ENCODE measurements at places on chromosomes 2 and 18.
A peak's percentile ranks its signal among the peaks of the same experiment; 100 is the strongest.

DNA sequence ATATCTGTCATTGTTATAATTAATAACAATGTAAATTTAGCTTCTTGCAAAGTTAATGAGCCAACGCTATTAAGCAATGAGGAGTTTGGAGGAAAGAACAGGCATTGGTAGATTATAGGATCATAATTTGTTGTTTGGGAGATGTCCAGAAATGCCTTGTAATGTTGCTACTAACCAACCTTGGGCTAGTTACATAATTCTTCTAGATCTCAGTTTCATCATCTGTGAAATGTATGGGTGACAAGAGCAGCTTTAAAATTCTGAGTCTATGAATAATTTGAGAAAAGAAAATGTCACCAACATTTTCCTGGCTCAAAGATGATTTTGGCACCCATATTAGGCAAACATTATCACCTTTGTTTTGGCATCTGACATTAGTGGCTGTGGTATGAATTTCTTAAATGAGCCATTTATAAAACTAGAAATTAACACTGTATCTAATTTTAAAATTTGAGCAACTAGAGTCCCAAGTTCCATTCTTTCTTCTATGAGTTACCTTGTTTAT, 2.9 kb downstream of the TMEM178A start:
- DNase-seq, result no peak

GRCh38 chr2:184851576-184851975, 253.2 kb downstream of the ZNF804A start:
- DNase-seq, result no peak

DNA sequence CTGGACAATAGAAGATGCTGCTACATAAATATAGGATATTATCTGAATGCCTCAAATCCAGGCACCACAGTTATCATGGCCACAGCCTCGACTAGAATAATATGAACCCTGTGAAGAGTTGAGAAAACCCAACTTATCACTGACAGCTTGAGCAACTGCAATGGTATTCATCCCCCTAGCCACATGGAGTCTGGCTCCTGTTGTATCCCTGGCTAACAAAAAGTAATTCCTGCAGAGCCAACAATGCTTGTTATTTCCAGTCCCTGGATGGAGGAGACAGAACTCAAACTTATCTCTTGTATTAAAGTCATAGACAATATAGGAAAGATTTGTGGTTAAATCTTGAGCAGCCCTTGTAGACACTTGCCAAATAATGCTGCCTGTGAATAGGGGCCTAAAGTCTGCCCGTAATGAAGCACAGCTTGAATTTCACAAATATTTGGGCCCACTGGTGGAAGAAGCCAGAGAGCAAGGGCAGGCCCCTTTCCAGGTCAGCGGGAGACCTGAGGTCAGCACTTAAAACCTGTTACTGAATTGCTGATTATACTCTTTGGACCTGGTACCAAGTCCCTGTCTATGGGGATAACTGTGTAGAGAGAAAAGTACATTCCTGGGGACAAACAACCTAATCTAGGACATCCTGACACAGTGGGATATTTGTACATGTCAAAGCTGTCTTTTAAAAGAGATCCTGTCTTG, 28.4 kb upstream of the SUCLG1 start:
- no peak for DNase-seq

GRCh38 chr2:222270396-222270795, 28.4 kb downstream of the PAX3 start:
- no peak for DNase-seq

GRCh38 chr2:20755132-20755800, 67.6 kb downstream of the LDAH start:
- no peak for DNase-seq

DNA sequence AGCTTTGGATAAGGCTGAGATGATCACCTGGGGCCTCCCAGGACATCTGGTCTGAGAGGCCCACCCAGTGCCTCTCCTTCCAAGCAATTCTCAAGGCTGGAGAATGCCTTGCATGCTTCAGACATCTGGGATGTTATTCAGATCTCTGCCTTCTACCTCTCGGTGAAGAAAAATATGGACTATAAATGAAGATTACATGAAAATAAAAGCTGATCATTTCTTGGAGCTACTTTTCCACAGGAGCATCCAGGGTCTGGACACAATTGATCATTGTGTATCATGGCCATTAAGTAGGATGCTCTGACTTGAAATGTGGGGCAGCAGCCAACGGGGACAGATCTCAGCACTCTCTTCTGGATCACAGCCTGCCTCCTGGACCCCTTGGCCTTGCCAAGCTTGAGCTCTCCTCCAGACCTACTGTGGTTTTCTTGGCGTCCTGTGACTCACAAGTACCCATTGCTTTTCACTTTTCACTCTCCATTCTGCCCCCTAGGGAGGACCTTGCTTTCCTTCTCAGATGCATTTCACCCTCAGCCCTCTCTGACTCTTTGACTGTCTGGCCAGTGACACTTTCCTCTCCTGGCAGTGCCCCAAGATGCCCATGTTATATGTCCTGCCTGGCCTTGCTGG, 203.1 kb downstream of the INSIG2 start:
- DNase-seq, result no peak

- no peak for DNase-seq
Measured at GRCh38 chr2:177882501-177882900, 190.1 kb downstream of the PDE11A start.

DNA sequence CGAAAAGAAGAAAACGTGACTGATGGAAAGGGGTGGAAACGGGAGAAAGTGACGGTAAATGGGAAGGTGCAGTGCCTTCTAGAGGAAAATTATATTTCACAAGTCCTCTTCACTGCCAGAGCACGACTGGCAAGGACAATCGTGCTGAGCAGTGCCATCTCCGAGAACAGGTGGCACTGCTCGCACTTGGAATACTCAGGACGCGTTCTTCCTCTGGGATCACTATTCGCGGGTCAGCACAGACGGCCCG, 364 bp downstream of the STAT1 start:
- DNase-seq, result no peak

DNA sequence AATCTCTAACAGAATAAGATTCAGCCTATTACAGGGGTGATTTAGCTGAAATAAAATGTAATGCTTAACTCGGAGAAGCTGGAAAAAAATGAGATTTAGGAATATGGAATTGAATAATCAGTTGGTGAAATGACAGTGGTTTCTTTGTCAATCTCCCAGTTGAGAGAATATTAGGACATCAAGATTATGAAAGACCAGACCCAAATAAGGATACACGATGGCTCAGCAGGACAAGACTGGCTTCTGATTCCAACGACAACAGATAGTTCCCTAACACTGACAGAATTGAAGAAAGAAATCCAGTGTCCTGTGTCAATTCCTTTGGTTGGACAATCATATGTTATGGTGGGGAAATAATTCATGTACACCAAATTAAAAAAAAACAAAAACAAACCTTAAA, 55.8 kb downstream of the HRH4 start:
- no peak for DNase-seq

DNA sequence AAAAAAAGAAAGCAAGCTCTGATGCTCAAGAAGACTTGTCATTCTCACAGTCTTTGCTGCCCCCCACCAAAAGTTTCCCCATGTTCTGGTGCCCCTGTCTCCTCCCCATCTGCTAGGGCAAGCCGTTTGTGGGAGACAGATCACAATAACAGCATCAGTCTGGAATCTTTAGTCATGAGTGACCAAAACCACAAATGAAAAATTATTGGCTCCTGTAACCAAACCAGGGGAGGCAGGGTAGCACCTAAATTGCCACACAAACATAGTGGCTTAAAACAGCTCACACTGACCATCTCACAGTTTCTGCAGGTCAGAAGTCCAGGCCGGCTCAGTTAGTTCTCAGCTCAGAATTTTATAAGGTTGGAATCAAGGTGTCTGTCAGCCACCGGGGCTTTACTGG, 9.1 kb upstream of the B3GNT7 start:
- no peak for DNase-seq

DNA sequence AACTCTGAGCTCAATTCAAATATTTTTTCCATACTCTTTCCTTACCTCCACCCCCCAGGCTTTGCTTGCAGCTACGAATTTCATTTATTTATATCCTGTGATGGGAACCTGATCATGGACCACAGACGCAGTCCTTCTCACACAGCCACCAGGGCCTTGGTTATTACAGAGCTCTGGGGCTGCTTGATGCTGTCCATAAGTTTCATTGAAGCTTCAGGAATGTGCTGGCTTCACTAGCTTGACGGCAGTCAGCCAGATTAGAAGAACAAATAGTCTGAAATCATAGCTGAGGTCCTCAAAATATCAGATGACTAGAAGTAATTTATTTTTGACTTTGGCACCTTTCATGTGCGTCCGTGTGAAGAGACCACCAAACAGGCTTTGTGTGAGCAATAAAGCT, 104.9 kb downstream of the VWA3B start:
- DNase-seq, result no peak

GRCh38 chr2:54947646-54948045, 102.6 kb downstream of the RTN4 start:
- DNase-seq, result no peak

DNA sequence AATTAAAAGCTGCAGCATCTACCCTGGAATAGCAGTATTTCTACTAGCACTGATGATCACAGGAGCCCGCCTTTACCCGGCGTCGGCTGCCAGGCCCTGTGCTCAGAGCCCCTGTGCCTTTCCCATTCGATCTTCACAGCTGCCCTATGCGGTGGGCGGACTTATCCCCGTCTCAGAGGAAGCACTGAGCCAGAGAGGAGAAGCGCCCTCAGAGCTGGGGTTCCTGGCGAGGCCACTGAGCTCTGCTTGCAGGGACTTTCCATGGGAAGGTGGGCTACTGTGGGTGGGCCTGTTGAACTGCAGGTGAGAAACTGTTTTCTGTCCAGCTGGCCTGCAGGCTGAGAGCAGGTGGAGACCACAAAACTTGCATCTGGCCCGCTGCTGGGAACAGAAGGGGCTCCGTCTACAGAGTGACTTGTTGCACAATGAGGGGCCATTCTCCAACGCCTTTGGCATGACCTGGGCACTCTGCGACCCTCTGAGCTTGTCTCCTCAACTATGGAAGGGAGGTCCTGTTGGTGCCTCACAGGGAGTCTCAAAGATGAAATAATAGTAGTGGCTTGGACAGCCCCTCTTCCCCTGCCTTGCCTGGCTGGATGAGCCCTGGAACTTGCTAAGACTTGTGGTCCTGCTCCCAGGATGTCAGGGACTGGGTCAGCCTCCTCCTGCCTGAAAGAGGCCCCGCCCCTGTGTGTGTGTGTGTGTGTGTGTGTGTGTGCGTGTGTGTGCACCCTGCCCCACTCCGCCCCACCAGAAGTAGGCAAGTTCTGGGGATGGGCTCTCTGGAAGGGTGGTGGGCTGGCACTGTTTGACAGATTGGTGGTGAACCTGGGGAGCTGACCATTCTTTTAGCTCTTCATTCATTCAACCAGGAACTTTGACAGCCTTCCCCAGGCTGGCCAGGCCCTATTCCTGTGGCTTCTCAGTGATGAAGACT, 32.7 kb downstream of the GLI2 start:
- DNase-seq, result no peak

DNA sequence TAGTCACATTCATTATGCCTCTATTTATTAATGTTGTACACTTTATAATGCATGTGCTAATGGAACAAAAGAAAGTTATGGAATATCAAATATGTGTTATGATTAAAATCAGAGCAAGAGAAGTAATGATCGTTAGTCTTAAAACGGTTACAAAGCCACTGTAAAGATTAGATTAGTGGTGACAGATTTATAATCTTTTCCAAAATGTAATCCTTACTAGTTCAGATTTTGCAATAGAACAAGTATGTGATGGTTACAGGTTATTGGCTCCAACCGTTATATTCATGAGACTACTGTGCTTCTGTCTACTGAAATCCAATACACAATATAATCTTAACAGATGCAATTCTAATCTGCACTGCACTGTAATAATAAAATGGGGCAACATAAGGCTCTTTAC, 180.6 kb downstream of the ZNF521 start:
- DNase-seq, result no peak

DNA sequence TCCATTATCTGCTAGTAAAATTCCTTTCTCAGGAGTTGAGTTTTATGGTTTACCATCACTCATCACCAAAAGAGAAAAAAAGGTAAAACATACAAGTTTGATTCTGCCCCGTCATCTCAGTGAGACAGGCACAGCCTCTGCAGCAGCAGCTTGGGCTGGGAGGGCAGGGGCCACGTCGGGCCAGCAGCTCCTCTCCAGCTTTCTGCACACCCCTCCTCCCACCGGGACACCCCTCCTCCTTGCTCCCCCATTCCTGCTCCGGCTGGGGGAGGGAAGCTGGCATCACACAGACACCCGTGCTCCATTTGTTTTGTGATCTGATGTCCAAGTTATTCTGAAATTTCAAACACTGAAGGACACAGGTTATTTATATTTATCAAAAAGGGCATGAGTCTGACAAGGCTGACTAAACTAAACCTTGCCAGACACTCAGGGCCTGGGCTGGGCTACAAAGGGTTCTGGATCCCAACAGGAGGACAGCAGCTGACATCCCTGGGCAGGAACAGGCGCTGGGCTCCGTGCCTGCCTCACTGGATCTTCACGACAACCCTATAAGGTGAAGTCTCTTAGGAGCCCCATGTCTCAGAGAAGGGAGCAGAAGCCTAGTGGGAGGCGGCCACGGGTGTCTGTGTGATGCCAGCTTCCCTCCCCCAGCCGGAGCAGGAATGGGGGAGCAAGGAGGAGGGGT, 71.4 kb downstream of the HDAC4 start:
- no peak for DNase-seq

- DNase-seq, result no peak
Measured at GRCh38 chr2:133791191-133791590, 222.9 kb upstream of the NCKAP5 start.

GRCh38 chr2:119202610-119203310, 20.9 kb upstream of the STEAP3 start:
- no peak for DNase-seq

- DNase-seq, result peak; percentile 70
Measured at GRCh38 chr2:60881047-60881932, at the start of gene REL. TSS of gene REL (plus strand) at chr2:60881574. CDS start at chr2:60881841, 267 bp downstream.

- no peak for DNase-seq
Measured at GRCh38 chr2:164913640-164914350, 41.5 kb downstream of the SLC38A11 start.

DNA sequence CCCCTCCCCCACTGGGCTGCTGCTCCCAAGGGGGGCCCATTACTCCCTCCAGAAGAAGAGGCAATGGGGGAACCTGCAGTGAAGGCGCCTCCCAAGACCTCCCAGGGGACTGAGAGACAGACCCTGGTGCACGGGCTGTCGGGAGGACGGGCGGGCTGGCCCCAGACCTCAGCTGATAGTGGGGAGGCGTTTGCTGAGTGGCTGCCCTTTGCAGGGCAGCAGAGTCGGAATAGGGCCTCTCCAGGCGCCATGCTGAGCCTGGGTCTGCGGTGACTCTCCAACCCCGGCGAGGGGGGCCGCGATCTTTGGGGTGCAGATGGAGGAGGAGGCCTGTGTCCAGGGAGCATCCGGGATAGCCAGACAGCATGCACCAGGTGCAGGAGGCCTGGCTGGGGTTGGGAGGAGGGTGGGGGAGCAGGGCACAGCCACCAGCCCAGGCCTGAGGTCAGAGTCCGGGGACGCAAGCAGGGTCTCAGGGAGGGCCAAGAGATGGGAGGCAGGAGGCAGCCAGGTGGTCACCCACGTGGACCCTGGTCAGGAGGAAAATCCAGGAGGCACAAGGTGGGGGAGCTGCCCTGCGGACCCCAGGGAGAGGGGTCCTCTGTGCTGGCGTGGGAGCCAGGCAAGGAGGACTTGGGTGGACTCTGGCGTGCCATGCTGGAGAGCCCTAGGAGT, 11.0 kb downstream of the CROCC2 start:
- DNase-seq, result no peak

Measured in HCT116 (cell line).